ENCODE measurements at places on chromosomes 1 and 21.

- no peak for DNase-seq
Observed at GRCh38 chr21:22885614-22886013, 1887.4 kb downstream of the NCAM2 start.

- peak; percentile 27 for DNase-seq
Observed at GRCh38 chr1:25990702-25991395, 7.0 kb downstream of the PAFAH2 start.

GRCh38 chr1:81115422-81115821, 685.3 kb upstream of the ADGRL2 start:
- DNase-seq: no peak

GRCh38 chr1:184895086-184895485, 79.2 kb downstream of the NIBAN1 start:
- no peak for DNase-seq

GRCh38 chr1:3553940-3554223, 57.4 kb downstream of the MEGF6 start:
- no peak for DNase-seq

DNA sequence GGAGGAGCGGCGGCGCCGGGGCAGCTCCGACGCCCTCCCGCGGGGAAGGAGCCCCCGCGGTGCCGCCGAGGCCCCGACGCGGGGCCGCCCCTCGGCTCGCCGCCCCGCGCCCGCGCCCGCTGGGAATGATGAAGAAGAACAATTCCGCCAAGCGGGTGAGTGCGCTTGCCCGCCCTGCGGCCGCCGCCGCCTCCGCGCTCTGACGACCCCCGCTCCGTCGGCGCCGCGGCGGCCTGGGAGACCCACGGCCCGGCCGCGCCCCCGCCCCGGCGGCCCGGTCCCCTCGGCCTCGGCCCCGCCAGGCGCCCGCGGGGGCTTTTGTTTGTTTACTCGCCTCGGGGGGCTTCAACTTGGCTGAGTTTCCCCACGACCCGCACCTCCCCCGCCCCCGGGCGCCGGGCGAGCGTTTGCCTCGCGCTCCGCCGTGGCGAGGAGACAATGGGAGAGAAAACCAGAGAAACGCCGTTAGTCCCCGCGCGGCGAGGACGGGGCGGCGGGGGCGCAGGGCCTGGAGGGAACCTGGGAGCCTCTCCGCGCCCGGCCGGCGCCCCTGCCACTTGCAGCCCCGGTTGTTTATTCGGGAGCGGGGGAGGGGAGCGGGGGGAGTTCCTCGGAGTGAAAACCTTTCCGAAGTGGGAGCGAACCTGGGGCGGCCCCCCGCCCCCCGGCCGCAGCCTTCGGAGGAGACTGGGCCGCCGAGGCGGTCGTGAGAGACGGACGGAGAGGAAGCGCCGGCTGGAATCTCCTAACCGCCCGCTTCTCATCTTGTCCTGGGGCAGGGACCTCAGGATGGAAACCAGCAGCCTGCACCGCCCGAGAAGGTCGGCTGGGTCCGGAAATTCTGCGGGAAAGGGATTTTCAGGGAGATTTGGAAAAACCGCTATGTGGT, 661 bp downstream of the PLEKHO1 start:
- no peak for DNase-seq

GRCh38 chr1:208203848-208204609, 40.2 kb downstream of the PLXNA2 start:
- no peak for DNase-seq

DNA sequence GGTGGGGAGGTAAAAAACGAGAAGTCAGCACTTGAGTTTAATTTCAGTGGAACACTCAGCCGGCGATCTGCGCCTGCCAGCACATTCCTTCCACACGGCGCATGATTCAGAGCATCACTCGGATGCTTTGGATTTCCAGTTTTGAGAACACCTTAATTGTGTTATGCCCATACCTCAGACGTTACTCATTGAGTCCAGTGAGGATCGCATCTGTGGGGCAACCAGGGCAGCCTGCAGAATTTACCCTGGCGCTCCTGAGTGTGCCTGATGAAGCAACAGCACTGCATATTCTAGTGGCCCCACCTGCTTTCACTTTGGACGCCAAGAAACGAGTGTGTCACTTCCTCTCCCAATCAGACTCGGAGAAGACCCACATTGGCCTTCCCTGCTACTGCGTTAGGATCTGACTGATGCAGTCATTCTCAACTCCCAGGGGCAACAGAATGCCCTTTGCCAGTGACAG, 19.9 kb downstream of the FAM89A start:
- DNase-seq: no peak

GRCh38 chr21:27646691-27647090, 679.8 kb upstream of the ADAMTS5 start:
- DNase-seq: no peak

DNA sequence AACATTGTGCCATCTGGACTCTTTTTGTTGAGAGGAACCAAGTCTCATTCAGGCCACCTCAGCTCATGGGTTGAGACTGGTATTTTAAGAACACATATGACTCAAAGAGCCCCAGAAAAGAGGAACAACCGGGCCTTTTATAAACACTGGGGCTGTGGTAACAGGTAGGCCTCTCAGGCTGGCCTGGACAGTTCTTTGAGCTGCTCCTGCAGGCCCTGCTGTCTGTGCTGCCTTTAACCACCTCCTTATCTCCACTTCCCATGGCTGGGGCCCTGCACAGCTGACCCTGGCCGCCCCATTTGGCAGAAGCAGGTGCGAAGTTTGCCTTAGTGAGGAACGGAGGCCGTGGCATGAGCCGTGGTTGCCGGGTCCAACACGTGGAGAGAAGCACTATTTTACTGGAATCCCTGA, 163.3 kb downstream of the RHOU start:
- no peak for DNase-seq

DNA sequence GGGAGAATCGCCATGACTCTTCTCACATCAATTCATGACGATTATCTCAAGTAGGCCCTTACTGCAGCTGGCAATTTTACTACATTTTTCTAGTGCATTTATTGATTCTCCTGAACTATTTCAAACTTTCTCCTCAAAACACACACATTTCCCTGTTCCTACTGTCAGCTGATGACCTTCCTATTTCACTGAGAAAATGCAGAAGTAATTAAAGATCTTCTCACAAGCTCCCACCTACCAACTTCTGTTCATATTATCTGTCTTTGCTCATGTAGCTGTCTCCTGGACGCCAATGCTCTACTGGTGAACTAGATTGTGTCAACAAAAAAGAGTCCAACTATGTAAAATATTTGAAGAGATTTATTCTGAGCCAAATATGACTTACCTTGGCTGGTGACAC, 36.4 kb upstream of the FASLG start:
- DNase-seq: no peak

- no peak for DNase-seq
Observed at GRCh38 chr1:55214934-55215193, 300 bp downstream of the USP24 start.

DNA sequence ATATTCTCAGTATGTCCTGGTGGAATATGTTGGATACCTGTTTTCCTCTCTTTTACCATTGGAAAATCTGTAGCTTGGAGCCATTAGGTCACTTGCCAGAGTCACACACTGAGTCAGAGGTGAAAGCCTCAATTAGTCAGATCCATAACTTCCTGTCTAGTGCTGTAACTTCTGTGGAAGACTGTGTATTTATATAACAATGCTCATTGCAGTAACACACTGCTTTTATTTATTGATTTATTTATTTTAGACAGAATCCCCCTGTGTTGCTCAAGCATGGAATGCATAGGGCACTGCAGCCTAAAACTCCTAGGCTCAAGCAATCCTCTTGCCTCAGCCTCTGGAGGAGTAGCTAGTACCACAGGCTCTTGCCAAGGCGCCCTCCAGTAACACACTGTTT, 1.3 kb upstream of the DOCK7 start:
- no peak for DNase-seq

DNA sequence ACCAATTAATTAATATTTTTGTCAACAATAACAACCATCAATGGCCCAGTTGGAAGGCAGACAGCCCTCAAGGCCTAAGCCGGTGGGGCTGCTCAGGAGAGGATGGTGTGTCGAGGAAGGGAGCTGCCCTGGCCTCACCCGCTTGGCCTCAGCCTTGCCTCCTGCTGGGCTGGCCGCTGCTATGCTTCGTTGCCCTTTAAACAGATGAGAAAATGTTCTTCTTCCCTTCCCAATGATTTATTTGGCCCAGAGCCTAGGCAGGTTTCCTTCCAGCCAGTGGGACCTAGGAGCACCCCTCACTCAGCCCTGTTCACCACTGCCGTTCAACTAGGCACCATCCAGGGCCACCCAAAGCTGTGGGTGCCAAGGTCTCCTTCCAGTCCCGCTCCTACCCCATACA, 3.1 kb upstream of the ADGRB2 start:
- DNase-seq: no peak

GRCh38 chr1:110538075-110538474, 19.1 kb upstream of the KCNA10 start:
- no peak for DNase-seq

GRCh38 chr21:25551569-25551968, 55.7 kb downstream of the MRPL39 start:
- DNase-seq: no peak

- no peak for DNase-seq
Observed at GRCh38 chr1:226495716-226496115, 52.8 kb upstream of the STUM start.

GRCh38 chr1:41653574-41653973, 169.1 kb upstream of the EDN2 start:
- DNase-seq: no peak

DNA sequence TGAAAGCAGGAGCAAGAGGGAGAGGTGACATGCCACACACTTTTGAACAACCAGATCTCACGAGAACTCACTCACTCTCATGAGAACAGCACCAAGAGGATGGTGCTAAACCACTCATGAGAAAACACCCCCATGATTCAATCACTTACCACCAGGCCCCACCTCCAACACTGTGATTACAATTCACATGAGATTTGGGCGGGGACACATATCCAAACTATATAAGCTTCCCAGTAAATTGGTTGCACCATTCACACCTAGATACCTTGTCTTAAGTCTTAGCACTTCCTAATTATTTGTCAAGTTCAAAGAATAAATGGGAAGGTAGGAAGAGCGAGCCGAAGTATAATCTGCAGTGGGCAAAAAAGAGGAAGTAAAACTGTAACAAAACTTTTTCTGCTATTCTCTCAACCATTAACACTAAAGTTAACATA, 34.3 kb downstream of the AMY1C start:
- DNase-seq: no peak

GRCh38 chr21:46065215-46065913, 32.5 kb upstream of the COL6A2 start:
- no peak for DNase-seq

DNA sequence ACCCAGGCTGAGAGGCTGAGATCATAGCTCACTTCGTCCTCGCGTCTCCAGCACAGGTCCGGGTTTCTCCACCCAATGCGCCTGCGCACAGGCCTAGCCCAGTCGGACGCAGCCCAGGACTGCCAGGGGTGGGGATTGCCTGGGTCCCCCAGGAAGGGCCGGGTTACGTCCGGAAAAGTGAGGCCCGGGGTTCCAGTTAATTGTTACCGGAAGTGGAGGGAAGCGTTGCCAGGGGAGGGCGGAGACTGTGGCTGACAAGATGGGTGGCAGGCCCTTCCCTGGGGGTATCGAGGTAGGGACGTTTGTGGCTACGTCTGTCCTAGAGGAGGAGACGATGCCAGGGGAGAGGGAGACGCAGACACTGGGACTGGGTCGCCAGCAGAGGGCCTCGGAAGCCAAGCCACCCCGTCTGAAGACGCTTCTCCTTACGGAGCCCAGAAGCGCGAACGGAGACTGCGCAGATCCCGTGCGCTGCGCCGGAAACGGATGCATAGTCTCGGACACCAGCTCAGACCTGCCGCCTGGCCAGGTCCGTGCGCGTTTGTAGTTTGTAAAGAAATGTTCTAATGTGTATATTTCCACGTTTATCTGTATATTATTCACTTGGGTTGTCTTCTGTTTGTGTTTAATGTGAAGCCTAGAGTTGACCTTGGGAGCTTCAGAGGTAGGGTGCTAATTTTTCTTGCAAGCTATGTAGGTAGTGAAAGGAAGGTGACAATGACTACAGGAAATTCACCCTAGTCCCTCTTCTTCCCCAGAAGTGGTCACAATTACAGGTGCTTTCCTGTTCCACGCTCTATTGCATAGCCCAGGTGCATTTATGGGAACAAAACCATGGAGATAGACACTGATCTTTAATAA, 7.3 kb downstream of the RSRP1 start:
- peak; percentile 77 for DNase-seq

DNA sequence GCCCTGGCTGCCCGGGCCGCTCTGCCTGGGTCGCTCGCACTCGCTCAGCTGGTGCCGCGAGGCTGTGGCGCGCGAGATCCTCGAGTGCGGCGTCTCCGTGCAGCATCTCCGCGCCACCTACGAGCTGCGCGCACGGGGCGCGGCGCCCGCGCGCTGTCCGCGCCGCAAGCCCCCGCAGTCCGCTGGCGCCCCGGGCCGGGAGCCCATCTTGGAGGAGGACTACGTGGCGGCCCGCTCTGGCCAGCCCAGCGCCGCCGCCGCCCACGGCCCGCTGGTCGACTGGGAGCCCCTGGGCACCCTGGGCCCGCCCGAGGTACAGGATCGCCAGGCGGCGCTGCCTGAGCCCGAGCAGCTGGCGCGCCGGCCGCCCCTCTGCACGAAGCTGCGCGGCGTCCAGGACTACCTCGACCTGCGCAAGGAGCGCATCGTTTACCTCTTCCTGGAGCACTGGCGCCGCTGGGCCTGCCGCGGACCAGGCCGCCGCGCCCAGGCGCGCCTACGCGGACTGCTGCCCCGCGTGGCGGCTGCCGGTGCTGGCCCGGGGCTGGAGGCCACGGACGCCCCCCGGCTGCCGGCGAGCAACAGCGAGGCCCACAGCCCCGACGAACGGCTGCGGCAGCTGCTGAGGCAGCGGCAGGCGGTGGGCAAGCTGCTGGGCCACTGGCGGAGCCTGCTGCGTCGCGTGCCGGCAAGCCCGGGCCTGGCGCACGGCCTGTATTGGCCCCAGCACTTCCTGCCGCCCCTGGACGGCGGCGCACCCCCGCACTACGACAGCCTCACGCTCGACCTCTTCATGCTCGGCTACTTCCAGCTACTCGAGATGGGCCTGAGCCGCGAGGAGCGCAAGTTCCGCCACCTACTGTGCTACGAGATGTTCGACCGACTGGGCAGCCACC, 10.9 kb downstream of the TNFRSF25 start:
- DNase-seq: no peak

GRCh38 chr1:172246521-172247390, 173.7 kb upstream of the C1orf105 start:
- no peak for DNase-seq

- no peak for DNase-seq
Observed at GRCh38 chr1:39926343-39926793, 24.7 kb upstream of the MYCL start.

DNA sequence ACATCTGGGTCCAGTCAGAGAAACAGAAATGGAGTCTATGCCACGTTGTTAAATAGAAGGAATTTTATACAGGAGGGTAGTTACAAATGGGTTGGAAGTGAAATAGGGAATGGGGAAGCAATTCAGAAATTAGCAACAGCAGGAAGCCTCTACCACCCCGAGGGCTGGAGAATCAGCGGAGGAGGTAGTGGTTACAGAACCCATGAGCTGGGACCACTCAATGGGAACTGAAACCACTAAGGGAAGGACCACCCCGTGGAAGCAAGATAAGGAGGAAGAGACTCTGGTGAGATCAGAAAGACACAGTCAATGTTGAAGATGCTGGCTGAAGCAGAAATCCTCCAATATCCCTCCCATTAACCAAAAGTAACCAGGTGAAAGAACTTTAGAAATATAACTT, 15.5 kb upstream of the MAST2 start:
- DNase-seq: no peak

- DNase-seq: no peak
Observed at GRCh38 chr1:119794230-119794875, 16.9 kb downstream of the REG4 start.

- no peak for DNase-seq
Observed at GRCh38 chr1:209646558-209646957, 5.7 kb downstream of the LAMB3 start.

GRCh38 chr1:169141356-169141755, 34.9 kb downstream of the ATP1B1 start:
- no peak for DNase-seq

Data from stimulated activated CD8-positive, alpha-beta memory T cell treated with anti-CD3 and anti-CD28 coated beads, Interleukin-7, amount 100 ng/mL, for 4 hours (primary cell).